Dermis blood vessel endothelial cell (primary cell): ENCODE measurements at places on chromosomes 3 and 15. TPM values are rescaled to one million over a fixed set of nuclear protein-coding genes. Genes with fewer than 3 reads are reported as not detected.

The C3orf49 gene
- not detected in 2 replicates for total RNA-seq

- DNase-seq, result no peak
These were observed 18.3 kb upstream of the ATP8B4 start for GRCh38 chr15:50137330-50137761.

DNA sequence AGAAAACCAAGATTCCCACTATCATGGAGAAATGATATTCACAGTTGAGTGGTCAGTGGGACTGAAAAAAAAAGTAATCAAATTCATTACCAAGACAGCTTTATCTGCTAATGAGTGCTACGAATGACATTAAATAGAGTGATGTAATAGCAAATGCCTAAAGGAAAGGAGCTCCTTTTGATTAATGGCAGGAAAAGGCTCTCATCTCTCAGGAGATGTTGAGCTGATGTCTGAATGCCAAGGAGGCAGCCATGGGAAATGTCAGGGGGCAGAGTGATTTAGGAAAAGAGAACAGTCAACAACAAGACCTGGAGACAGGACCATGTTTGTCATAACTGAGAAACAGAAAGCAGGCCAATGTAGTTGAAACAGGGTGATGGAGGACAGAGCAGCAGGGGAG lies 96.7 kb upstream of the SNTN start:
- no peak for DNase-seq

GRCh38 chr3:173396191-173397041 lies 1.1 kb upstream of the NLGN1 start:
- DNase-seq, result peak; percentile 1

GRCh38 chr3:71443332-71443731 lies 140.2 kb downstream of the FOXP1 start:
- DNase-seq, result no peak
